Epithelial cell of alveolus of lung (primary cell): ENCODE measurements at places on chromosomes 2 and 18. TPM values are rescaled to one million over a fixed set of nuclear protein-coding genes. Genes with fewer than 3 reads are reported as not detected.

GREB1 gene
- total RNA-seq: 0.13 and 1.4 TPM in 2 replicates

BZW1 gene
- total RNA-seq: 278 and 528 TPM in 2 replicates

RESP18 gene
- not detected in 2 replicates for total RNA-seq

GAL3ST2 gene
- total RNA-seq: 0.64 TPM in 1 of 2 replicates, not detected in the other

L3MBTL4 gene
- 0.24 and 1.3 TPM in 2 replicates for total RNA-seq

CNTNAP5 gene
- not detected in 2 replicates for total RNA-seq

OR6B2 gene
- total RNA-seq: not detected in 2 replicates

ALPP gene
- total RNA-seq: not detected in 2 replicates

CHRNG gene
- total RNA-seq: 3.3 TPM in 1 of 2 replicates, not detected in the other

WBP1 gene
- total RNA-seq: 87.9 and 88.0 TPM in 2 replicates

ALLC gene
- not detected in 2 replicates for total RNA-seq

ASB18 gene
- not detected in 2 replicates for total RNA-seq

TTN gene
- under 0.01 and 2.4 TPM in 2 replicates for total RNA-seq

SCN9A gene
- total RNA-seq: 1.0 and 15.6 TPM in 2 replicates

CUL3 gene
- total RNA-seq: 37.5 and 48.5 TPM in 2 replicates

XIRP2 gene
- total RNA-seq: under 0.01 and 0.65 TPM in 2 replicates

ITGA4 gene
- 7.3 and 58.6 TPM in 2 replicates for total RNA-seq

C2orf92 gene
- 0.16 and 0.39 TPM in 2 replicates for total RNA-seq

NGEF gene
- total RNA-seq: 0.08 and 3.0 TPM in 2 replicates

TLX2 gene
- not detected in 2 replicates for total RNA-seq

CCDC178 gene
- 0.26 and 1.7 TPM in 2 replicates for total RNA-seq

LYPD1 gene
- total RNA-seq: 0.64 and 26.1 TPM in 2 replicates

MC2R gene
- not detected in 2 replicates for total RNA-seq

C2orf80 gene
- not detected in 2 replicates for total RNA-seq

GIGYF2 gene
- total RNA-seq: 23.3 and 32.8 TPM in 2 replicates

TMEM127 gene
- 27.7 and 34.8 TPM in 2 replicates for total RNA-seq

PDE11A gene
- total RNA-seq: 0.13 TPM in 1 of 2 replicates, not detected in the other
